NCI-H2081 (cell line): ENCODE measurements at places on chromosomes 11 and 22.
A peak's percentile ranks its signal among the peaks of the same experiment; 100 is the strongest.

GRCh38 chr22:25764270-25765015 is 22.5 kb downstream of the MYO18B start:
- DNase-seq = no peak

DNA sequence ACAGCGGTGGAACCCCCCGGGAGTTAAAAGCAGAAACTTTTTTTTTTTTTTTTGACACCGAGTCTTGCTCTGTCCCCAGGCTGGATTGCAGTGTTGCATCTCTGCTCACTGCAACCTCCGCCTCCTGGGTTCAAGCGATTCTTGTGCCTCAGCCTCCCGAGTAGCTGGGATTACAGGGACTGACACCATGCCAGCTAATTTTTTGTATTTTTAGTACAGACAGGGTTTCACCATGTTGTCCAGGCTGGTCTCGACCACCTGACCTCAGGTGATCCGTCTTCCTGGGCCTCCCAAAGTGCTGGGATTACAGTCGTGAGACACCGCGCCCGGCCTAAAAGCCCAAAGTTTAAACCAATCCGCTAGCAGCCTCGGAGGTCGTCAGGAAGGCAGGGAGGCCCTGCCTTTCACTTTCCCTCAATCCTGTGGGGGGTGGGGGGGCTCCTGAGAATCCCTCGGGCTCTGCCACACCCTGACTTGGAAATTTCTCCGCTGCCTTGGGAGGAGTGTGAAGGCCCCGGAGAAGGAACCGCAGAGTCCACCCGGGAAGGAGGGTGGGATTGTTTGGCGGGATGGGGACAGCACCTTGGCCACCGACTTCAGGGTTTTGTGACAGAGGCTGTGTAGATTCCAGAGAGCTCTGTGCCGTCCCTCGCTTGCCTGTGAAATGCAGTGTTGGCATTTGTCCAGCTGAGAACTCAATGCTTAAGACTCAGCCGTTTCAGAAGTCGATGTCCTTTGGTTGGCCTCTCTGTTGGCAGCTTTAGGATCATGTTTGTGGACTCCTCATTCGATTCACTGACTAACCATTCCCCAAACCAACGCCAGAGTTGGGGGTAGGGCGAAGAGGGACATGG is 1.0 kb downstream of the ARHGAP8 start:
- no peak for DNase-seq

DNA sequence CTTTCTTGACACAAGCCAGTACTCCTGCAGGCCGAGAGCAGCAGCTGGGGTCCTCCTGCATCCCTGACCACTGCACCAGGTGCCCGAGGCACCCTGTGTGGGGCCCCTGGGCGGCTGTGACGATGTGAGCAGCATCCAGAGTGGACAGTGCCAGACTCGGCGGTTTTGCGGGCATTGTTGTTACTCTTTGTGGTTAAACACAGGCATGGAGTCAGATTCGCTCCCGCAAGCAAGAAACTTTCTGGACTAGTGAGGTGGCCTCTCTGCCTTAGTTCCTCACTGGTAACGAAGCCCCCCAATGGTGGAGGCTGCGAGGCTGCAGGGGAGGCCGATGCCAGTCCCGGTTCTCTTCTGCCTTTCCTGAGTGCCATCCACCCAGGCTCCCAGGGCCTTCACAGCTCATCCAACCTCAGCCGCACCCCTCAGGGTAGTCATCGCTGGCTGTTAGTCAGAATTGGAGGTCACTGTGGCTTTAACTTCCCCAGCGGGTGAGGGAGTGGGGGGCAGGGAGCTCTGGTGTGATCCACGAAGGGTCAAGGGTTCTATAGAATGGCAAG is 3.7 kb upstream of the CLDN5 start:
- DNase-seq = no peak

DNA sequence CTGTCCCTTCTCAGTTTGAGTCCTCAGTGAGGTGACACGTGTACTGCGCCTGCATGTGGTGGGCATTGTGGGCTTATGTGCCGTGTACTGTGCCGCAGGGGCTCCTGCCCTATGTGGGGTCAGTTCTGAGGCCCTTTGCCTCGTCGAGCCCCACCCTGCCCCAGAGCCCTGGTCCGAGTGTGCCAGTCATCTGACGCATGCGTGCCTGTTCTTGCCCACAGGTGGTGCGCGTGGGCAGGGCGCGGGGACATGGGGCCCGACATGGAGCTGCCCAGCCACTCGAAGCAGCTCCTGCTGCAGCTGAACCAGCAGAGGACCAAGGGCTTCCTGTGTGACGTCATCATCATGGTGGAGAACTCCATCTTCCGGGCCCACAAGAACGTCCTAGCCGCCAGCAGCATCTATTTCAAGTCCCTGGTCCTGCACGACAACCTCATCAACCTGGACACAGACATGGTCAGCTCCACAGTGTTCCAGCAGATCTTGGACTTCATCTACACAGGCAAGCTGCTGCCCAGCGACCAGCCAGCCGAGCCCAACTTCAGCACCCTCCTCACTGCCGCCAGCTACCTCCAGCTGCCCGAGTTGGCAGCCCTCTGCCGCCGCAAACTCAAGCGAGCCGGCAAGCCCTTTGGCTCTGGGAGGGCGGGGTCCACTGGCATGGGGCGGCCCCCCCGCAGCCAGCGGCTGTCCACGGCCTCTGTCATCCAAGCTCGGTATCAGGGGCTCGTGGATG is 22.3 kb upstream of the TMEM191C start:
- DNase-seq = no peak

DNA sequence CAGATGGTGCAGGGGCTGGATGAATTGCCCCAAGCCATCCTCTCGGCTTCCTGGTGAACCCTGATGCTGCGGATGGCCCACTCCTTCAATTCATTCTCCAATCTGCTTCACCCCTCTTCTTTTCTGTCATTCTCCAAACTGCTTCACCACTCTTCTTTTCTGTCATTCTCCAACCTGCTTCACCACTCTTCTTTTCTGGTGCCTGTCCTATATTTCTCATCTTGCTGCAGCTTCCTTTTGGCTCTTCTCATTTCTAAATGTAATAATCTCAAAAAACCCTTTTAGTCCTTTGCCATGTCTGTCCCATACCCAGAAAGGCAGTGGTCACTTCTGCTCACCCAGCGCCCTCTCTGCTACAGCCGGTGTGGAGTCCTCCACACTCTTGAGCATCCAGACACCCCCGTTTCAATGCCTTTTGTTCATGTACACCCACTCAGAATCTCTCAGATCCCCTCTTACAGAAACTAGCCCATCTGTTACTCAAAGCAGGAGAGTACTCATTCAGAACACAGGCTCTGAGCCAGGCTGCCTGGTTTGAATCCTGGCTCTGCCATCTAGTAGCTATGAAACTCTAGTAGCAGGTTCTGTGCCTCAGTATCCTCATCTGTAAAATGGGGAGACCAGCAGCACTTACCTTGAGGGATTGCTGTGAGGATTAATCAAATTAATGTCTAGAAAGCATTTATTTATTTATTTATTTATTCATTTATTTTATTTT is 14.9 kb downstream of the SERPIND1 start:
- DNase-seq = no peak

- DNase-seq = peak; percentile 99
Measured at GRCh38 chr11:45026835-45027234, 76.2 kb upstream of the TP53I11 start.

- DNase-seq = no peak
Measured at GRCh38 chr11:66904561-66904960, 47.7 kb downstream of the LRFN4 start.

- no peak for DNase-seq
Measured at GRCh38 chr11:66953081-66953833, 4.9 kb downstream of the PC start.

- DNase-seq = no peak
Measured at GRCh38 chr11:47186700-47187695, 764 bp upstream of the PACSIN3 start.

DNA sequence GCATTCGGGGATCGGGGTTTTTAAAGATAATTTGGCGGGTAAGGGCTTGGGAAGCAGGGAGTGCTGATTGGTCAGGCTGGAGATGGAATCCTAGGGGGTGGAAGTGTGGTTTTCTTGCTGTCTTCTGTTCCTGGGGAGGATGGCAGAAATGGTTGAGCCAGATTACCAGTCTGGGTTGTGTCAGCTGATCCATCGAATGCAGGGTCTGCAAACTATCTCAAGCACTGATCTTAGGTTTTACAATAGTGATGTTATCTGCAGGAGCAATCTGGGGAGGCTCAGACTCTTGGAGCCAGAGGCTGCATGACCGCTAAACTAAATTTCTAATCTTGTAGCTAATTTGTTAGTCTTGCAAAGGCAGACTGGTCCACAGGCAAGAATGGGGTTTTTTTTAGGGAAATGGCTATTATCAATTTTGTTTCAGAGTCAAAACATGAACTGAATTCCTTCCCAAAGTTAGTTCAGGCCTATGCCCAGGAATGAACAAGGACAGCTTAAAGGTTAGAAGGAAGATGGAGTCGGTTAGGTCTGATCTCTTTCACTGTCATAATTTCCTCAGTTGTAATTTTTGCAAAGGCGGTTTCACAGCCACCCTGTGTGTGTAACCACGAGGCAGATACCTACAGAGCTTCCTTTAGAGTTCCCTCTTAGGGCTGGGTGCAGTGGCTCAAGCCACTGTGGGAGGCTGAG is 10.2 kb downstream of the SCGB1A1 start:
- no peak for DNase-seq

DNA sequence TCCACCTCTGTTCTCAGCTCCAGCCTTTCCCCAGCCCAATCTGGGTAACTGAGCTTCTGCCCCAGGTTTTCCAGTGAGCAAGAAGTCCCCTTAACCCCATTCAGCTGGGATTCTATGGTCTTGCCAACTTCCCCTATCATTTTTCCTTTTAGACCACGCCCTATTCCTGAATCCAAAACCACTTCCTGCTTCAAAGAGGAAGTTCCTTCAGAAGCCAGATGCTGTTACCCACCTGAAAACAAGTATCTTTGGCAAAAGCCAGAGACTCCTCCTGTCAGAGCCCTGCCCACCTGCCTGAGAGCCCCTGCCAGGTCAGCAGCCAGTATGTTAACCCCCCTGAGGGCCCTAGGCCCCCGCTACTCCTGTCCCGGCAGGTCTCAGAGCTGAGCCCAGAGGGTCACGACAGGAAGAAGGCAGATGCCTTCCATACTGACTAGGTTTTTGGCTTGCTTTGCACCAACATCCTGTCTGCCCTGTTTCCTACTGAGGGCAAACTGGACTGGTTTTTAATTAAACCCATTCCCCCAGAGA is 20.3 kb upstream of the MICAL2 start:
- peak; percentile 16 for DNase-seq
